Stimulated activated CD4-positive, alpha-beta T cell treated with anti-CD3 and anti-CD28 coated beads, Interleukin-12 subunit alpha, Interleukin-12 subunit beta, amount 100 ng/mL, for 4 hours (primary cell): ENCODE measurements at places on chromosomes 12 and 14.

DNA sequence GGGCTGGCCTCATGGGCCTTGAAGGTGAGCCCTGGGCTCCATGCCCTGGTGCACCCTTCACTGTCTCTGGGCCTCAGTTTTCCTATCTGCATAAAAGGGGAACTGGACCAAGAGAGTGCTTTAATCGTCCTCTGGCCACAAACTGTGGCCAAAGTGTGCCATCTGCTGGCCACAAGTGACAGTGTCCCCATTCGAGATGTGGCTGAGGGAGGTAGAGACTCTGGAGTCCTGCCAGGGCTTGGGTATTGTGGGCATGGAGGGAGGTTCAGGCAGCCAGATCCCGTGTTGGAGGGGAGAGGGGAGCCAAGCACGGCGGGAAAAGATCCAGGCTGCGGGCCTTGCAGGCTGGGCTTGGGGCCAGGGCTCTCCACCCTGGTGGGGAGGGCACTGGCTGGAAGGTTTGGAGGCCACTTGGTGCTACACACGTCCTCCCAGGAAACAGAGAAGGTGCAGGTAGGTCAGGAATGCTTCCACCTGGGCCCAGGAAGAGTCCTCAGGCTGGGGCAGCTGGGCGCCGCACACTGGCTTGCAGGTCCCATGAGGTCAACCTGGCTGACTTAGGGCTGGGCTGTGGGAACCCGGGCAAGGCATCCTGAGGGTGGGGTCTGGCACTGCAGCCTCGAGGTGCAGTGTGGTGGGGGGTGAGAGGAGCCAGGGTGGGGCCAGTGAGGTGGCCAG, 7.3 kb upstream of the KIF26A start:
- DNase-seq, result no peak

DNA sequence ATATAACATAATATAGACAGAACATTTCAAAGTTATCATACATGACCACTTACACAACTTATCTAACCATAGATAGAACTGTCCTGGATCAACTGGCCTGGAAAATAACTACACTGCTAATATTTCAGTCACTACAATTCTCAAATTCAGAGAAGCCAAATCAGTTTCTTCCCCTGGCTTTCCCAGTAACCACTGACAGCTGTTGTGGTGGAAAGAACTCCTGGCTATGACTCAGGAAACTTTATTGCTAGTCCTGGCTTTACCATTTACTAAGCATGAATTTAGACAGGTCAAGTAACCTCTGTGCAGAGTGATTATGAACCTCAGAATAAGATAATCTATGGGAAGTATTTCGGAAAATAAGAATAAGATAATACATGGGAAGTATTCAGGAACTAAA, 244.9 kb upstream of the DIO2 start:
- DNase-seq, result no peak

DNA sequence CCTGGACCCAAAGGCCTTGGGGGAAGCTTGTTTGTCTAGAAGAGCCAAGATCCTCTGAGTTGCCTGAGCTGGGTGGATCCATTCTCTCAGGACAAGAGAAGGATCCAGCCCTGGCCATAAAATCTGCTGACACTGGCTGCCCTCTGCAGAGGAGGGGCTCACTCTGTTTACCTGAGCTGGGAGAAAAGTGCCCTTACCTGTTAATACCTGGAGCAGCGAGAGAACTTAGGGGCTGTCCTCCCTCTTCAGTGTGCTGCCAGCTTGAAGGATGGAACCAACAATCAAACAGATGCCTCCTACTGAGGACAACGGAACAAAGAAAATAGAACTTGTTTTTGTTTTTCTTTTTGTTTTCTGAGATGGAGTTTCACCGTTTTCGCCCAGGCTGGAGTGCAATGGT, 7.3 kb upstream of the KRT7 start:
- DNase-seq, result no peak

GRCh38 chr12:4864575-4864974, 45.1 kb upstream of the KCNA1 start:
- no peak for DNase-seq

GRCh38 chr12:78328524-78328923, 497.8 kb downstream of the NAV3 start:
- no peak for DNase-seq

- no peak for DNase-seq
Measured at GRCh38 chr12:52003016-52003550, 3.7 kb upstream of the TAMALIN start.

GRCh38 chr14:77260631-77261030, 10.4 kb downstream of the NGB start:
- no peak for DNase-seq

DNA sequence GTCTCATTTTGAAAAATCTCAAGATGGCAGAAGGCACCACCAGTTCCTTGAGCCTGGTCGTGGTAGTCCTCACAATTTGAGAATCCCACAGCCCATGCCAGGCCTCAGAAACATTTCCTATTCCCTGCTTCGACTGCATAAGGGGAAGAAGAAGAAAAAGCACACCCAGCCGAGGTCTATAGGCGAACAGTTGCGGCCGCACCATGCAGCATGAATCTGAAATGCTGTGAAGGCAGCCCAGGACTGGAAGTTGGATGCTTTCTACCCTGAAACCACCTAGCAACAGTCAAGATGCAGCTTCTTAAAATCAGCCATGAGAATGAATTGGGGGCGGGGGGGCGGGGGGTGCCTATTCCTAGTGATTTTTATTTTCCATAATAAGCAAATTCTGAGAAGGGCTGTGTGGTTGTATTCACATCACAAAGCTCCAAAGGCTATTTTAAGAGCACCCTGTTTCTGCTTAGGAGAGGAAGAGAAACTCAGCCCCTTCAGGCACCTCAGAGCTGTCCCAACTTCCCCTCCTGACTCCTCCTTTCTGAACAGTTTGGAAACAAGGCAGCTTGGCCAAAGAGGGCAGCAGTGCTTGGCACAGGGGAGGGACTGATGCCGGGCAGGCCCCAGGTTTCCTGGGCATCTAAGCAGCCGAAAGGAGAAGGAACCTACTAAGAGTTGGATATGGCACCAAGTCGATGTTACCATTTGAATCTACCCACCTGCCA, 172.5 kb upstream of the FOXN3 start:
- DNase-seq, result no peak

- no peak for DNase-seq
Measured at GRCh38 chr12:109625131-109625559, 51.6 kb downstream of the MVK start.

GRCh38 chr12:27583981-27584380, 60.0 kb downstream of the PPFIBP1 start:
- DNase-seq, result no peak

GRCh38 chr12:57273516-57273915, 22.5 kb upstream of the STAC3 start:
- no peak for DNase-seq

GRCh38 chr14:69979882-69980281, 100.7 kb downstream of the SMOC1 start:
- DNase-seq, result no peak

GRCh38 chr14:57326253-57326652, 57.5 kb downstream of the AP5M1 start:
- no peak for DNase-seq

DNA sequence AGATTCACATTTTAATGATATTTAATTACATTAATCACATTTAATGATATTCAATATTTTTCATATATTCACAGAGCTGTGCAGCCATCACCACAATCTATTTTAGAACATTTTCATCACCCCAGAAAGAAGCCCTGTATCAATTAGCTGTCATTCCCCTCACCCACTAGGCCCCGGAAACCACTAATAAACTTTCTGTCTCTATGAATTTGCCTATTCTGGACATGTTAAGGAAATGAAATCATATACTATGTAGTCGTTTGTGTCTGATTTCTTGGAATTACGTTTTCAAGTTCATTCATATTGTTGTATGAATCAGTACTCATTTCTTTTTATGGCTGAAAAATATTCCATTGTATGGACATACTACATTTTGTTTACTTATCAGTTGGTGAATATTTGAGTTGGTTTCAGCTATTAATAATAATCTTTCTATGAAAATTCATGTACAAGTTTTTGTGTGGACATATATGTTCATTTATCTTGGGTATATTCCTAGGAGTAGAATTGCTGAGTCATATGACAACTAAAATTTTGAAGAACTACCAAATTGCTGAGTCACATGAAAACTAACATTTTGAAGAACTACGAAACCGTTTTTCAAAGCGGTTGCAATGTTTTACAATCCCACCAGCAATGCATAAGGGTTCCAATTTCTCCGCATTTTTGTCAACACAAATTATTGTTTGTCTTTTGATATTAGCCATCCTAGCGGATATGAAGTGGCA, 11.7 kb upstream of the OTOGL start:
- no peak for DNase-seq

DNA sequence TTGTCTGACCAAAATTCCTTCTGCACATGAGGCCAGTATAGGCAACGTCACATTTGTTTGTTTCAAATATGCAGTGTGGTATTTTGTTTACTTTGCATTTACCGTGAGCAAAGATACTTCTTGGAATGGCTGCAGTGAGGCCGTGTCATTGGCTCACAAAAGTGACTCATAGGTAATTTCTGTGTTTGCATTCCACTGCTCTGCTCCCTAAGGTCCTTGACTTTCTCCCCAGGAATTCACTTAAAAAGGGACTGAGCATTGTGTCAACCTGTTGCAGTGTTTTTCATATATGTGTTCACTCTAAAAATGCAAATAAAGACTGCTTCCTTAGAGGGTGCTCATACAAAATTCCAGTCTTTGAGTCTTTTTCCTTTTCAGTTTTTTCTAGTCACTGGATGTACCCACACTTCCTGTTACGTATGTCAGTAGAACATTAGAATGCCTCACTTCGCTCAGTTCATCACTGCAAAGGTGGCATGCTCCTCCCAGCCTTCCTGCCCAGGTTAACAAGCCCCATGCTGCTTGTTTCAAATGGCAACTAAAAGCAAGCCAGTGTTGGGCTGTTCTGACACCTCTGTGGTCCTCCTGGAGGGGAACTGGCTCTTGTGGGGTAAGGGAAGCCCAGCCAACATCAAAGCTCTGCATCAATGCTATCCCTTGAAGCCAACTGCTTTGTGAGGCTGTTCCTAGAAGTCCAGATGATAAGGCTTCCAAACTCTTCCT, 9.1 kb downstream of the C12orf76 start:
- no peak for DNase-seq

- no peak for DNase-seq
Measured at GRCh38 chr12:62562846-62563245, 96.2 kb downstream of the MON2 start.

DNA sequence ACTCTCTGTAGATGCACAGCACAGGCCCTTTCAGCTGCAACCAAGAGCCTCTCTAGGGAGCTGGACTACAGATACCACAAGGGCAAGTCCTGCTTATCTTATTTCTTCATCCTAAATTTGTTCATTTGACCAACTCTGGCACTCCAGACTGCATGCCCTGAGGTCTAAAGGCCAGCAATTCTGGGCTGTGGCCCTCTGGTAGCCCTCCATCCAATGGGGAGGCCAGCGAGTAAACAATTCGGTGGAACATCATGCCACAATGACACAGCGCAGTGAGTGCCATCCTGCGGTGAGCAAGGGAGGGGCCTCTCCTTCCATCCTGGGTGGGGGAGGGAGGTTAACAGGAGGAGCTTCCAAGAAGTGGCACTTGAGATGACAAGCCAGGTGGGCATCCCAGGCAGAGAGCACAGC, 652 bp upstream of the SELPLG start:
- no peak for DNase-seq

DNA sequence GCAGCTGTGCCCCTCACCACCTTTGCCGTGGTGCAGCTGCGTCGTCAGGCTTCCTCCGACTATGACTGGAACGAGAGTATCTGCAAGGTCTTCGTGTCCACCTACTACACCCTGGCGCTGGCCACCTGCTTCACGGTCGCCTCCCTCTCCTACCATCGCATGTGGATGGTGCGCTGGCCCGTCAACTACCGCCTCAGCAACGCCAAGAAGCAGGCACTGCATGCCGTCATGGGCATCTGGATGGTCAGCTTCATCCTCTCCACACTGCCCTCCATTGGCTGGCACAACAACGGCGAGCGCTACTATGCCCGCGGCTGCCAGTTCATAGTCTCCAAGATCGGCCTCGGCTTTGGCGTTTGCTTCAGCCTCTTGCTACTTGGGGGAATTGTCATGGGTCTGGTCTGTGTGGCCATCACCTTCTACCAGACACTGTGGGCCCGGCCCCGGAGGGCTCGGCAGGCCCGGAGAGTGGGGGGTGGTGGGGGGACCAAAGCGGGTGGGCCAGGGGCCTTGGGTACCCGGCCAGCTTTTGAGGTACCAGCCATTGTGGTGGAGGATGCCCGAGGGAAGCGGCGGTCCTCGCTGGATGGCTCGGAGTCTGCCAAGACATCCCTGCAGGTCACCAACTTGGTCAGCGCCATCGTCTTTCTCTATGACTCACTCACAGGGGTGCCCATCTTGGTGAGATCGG, 2.6 kb downstream of the GPR162 start:
- no peak for DNase-seq

DNA sequence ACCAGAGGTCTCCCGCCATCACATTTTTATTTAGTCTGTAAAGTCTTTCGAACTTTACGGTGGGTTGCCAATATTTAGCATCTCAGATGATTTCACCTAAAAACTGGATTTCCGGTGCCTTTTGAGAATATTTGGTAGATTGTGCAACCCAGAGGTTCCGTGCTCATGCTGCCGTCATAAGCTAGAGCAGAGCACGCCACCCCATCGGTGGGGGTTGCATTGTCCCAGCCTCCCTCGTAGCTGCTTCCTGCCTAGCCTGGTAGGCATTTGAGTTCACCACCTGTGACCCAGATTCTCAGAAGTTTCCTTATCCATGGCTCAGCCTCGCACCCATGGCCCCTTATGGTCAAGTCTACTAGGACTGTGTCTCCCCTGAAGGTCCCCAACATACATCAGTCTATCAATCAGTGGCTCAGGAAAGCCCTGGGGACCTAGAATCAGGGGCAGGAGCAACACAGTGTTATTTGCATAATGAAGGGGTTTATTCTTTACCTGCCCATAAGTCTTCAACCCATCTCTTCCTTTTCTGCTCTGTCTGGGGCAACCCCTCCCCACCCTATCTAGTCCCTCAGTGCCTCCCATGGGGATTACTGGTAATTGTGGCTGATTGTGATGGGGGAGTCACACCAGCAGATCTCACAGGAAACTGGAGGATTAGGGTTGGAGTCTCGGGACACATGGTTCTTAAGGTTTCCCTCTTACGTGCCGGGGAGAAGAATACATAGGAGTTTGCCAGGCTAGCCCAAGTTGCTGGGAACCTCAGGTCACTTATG, 152.3 kb downstream of the PHETA1 start:
- no peak for DNase-seq

DNA sequence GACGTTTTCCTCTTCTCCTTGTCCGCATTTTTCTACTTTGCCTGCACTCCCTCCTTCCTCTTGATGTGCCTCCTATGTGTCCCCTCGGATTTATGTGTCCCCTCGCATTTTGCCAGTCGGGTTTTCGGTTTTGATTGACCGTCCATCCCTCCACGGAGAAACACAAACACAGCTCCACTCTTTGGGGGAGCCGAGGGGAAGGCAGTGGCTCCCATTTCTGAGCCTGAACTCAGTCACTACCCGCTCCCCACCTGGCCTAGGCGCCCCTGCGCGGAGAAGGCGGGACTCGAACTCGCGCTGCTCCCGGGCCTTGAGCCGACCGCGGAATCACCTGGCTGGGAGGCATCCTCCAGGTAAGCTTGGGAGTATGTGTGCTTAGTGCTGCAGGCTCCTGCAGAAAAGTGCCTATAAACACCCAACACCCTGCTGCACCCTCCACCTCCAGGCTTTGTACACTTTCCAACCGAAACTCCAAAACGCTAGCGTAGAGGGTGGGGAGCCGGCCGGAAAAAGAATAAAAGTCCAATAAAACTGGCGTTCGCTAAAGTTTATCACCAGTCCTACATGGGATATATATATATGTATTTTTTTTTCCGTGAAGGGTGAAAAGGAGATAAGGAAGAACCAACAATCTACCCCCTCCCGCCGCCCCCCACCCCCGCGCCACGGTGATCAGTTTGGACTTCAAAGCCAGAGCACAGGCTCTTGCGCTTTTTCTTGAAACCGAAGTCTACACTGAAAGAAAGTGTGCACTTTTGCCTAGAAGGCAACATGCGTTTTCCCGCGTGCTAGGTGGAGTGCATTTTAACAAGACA, 3.3 kb upstream of the CCND2 start:
- peak; percentile 60 for DNase-seq
